ENCODE measurements at places on chromosomes 3 and 15.

- no peak for DNase-seq
These were observed 64.9 kb upstream of the PRICKLE2 start for GRCh38 chr3:64290161-64290560.

GRCh38 chr3:68256635-68257223 is 602.3 kb upstream of the SUCLG2 start:
- peak; percentile 48 for DNase-seq

GRCh38 chr15:31440754-31441311 is 114.2 kb downstream of the KLF13 start:
- DNase-seq = no peak

- no peak for DNase-seq
These were observed 129.6 kb downstream of the FILIP1L start for GRCh38 chr3:99984668-99985067.

GRCh38 chr3:14818804-14819500 is at the start of gene FGD5:
Gene FGD5 (plus strand): TSS chr3:14818962. CDS start chr3:14819072, 110 bp downstream.
- DNase-seq = no peak

DNA sequence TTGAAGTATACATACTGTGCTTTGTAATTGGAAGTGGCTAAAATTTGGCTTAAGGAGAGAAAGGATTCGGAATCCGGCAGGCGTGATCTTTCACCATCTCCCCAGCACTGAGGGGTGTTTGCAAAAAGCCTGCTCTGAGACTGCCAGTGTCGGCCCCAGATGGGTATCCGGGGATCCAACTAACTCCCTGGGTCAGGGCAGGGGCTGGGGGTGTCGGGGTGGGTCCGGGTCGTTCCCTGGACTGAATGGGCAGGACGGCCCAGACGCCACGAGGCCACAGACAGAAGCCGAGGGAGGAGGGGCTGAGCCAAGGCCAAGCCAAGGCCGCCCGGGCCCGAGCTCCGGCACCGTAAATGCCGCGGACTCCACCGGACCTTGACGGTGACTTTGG is 349 bp downstream of the PPIB start:
- no peak for DNase-seq

GRCh38 chr15:83926116-83926515 is 272.2 kb downstream of the ADAMTSL3 start:
- no peak for DNase-seq

DNA sequence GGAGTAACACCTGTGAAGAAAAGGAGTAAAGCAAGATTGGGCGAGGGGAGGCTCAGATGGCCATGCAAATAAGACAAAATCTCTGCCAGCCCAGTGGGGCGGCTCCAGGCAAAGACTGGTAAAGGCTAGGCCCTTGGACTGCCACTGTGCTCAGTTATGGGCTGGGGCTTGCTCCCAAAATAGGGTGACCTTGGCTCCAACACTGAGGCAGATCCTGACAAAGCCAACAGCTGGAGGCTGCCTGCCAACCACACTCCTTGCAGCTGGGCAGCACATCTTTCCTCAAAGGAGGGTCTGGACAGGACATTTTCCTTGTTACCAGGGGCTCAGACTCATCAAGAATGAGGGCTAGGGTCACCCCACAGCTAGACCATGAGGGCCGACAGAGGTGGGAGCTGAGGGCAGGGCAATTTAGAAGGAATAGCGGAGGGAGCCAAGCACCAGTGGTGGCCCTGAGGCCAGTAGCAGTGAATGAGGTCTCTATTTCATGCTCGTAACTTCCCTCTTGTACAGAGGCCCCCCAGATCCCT is 86.1 kb downstream of the CHRD start:
- DNase-seq = no peak

GRCh38 chr15:62779036-62779770 is 263.3 kb upstream of the TPM1 start:
- DNase-seq = no peak

DNA sequence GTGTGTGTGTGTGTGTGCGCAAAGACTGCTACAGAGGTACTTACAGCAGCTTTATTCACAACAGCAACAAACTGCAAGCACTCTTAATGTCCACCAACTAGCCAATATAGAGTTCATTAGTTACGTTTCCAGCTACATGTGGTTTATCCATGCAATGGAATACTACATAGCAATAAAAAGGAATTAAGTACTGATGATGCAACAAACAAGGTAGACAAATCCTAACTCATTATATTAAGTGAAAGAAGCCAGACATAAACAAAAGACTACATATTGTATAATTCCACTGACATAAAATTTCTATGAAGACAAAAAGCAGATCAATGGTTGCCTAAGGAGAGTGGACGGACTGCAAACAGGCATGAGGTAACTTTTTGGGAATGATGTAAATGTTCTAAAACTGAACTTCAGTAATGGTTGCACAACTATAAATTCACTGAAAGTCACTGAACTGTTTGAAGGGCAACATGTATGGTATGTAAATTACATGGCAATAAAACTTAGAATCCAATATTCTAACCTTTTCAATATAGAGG is 433.7 kb downstream of the SHQ1 start:
- no peak for DNase-seq

GRCh38 chr3:38085311-38085942 is 46.4 kb downstream of the DLEC1 start:
- DNase-seq = no peak

- DNase-seq = no peak
These were observed 27.6 kb downstream of the ZNF860 start for GRCh38 chr3:32009101-32009500.

GRCh38 chr3:14235003-14235911 is 56.6 kb downstream of the LSM3 start:
- DNase-seq = no peak

DNA sequence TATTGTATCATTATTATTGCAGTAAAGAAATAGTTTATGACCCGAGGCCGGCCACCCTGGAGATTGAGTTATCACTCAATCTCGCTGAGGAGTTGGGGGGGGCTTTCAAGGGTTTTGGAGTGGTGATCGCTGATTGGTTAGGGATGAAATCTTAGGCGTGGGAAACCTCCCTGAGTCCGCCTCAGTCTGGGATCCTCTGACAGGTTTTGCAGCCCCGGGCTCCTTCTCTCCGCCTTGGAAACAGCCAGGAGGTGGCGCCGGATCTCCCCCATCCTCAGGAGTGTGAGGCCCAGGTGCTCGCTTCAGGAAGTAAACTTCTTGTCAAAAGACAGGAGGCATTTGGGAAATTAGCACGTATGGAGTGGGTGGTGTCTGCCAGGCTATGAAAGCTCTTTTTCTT is 41.1 kb upstream of the SEC61A1 start:
- DNase-seq = peak; percentile 78

GRCh38 chr15:100602064-100602822 is at the start of the genes ASB7 and LINS1:
Gene ASB7 (plus strand): TSS chr15:100602589. CDS start chr15:100612217, 9,628 bp downstream.
Gene LINS1 (minus strand): TSS chr15:100602184. CDS start chr15:100580842, 21,342 bp downstream.
- DNase-seq = peak; percentile 100
